ENCODE measurements at places on chromosomes 11 and 22.
A peak's percentile ranks its signal among the peaks of the same experiment; 100 is the strongest.

GRCh38 chr11:132604431-132604830 lies 927.9 kb downstream of the OPCML start:
- DNase-seq: peak; percentile 62

DNA sequence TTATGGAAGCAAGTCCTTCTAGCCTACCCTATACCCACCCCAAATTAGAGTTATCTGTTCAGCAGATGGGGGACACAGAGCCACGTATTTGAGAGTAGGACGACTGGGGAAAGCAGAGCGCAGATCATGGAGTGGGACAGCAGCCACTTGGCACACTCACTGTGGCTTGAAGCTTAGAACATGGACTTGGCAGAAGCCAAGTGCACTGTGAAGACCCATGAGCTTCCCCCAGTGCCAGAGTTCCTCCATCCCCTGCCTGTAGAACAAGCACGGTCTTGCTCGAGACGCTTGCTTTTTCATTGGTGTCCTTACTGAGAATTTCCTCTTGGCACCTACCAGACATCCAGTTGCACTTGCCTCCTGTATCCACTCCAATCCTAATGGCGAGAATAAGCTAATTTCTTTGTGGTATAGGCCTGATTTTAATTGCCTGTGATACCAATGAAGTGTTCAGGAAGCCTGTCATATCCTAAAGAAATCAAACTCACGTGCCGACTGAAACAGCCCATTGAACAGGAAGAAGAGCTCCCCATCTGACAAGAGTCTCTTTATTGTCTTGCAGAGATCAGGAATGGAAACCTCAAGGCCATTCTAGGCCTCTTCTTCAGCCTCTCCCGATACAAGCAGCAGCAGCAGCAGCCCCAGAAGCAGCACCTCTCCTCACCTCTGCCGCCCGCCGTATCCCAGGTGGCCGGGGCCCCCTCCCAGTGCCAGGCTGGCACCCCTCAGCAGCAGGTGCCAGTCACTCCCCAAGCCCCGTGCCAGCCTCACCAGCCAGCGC lies 166.9 kb downstream of the NAV2 start:
- DNase-seq: no peak

GRCh38 chr11:131446590-131447275 lies 76.3 kb downstream of the NTM start:
- no peak for DNase-seq

DNA sequence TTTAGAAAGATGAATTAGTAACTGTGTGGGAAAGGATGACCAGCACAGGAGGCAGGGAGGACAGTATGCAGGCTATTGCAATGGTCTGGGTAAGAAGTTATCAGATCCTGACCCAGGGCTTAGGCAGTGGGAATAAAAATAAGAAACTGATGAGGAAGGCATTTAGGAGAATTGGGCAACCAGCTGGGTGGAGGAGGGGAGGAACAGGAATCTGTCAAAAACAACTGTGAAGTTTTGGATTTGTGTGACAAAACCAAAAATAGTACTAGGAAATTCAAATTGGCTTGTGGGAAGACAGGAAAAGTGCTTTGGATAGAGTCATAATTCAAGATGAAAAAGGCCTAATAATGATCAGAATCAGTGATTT lies 27.9 kb downstream of the MMP13 start:
- no peak for DNase-seq

All from HFFc6 (cell line).